ENCODE measurements at places on chromosomes 7 and 10.

DNA sequence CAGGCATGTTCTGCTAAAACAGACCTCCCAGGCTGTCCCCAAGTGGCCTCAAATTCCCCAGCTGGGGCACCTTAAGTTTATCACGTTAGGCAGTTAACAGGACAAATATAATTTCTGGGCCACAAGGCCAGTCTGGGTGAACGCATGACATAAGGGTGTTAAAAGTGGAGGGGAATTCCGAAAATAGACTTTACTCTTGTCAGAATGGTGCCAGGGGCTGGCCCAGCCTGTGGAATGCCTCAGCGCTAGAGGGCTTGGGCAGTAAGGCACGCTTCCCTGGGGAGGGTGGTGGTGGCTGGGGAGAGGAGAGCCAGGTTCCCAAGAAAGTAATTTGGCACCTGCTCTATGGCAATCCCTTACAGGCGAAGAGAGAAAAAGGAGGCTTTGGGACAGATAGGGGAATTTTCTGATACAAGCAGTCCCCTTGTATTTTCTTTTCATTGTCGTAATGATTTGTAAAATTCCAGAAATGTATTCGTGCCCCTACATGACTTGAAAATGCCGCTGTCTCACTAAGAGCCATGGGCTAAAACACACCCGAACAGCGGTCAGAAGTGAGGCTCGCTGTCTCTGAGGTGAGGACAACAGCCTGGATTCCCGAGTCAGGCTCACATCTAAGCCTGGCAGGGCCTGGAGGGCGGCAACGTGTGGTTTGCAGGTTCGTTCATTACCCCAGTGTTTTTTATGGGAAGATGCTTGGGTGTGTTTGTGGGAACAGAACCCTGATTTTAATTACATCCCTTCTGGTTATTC is 463.2 kb upstream of the GALNT17 start:
- DNase-seq: no peak

GRCh38 chr10:46228563-46229071 is 58.2 kb upstream of the ANTXRL start:
- peak; percentile 55 for DNase-seq

GRCh38 chr7:74063223-74063641 is 20.4 kb upstream of the LIMK1 start:
- no peak for DNase-seq

- DNase-seq: no peak
Measured at GRCh38 chr10:29026802-29027580, 261.9 kb upstream of the LYZL1 start.

DNA sequence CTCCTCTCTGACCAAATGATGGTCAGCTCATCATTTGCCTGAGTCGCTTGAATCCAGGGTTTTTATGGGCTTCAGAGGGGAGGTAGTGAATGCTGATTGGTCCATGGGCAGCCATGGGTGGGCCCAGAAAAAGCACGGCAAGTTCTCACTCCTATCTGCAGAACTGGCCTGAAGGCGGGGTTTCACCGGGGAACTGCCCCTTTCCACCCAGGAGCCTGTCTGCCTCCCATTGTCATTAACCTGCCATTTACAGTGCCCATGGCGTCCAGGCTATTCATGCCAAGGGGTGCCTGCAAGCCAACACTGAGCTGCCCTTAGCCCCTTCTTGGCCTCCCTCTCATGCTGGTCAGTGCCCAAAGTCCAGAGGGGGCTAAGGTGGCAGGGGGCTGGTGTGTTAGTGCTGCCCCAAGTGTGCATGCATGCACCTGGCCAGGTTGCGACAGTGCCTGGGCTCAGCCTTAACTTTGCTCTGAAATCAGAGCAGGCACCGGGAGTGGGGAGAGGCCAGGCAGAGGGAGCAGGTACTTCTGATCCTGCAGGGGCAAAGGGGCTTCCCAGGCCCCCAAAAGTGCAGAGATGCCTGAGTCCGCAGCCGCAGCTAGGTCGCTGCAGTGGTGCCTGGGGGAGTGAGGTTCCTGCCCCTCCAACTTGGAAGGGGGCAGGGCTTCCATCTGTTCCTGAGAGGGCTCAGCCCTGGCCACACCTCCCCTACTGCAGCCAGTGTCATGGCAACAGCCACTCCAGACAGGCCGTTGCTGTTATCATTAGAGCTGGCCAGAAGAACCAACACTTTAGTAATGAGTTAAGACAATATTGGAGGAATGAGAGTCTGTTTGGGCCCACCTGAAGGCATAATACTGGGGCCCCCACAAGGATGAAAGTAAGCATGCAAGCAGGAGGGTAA is 561.6 kb downstream of the GRM8 start:
- DNase-seq: no peak

- DNase-seq: no peak
Measured at GRCh38 chr10:125233726-125234125, 73.4 kb upstream of the CTBP2 start.

DNA sequence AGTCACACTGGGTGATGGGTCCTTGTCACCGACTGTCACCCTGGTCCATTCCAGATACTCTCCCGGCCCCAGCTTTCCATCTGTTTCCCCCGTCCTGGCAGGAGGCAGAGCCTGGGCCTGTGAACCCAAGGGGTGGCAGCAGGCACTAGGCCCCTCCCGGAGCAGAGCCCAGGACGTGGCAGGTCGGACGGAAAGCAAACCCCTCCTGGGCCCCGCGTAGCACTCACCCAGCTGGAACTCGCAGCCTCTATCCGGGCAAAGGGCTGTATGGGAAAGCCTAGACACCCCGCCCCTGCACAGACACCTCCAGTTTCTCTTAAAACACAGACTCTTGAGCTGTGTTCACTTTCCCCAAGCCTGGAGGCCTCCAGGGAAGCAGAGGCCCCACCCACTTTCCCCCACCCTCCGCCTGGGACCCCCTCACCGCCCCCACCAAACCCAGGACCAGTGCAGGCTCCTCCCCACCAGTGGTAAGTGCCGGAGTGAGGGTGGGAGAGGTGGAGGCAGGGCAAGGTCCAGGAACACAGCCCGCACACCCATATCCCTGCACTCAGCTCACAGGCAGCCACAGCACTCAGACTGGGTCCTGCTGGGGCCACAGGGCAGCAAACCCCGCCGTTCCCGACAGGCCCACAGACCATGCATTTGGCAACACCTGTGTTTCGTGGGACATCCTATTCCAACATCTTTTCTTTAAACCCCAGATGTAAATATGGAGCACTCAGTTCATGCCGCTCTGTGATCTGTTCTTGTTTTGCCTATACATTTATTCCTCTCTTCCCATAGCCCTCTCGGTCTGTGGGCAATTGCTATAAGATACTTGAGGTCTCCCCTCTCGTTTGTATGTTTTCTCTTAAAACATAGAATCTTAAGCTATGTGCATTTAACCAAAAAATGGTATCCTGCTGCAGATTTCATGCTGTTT is 98.2 kb upstream of the PDGFA start:
- DNase-seq: no peak

All from iPS DF 6.9 (cell line).